ENCODE measurements at places on chromosomes 11 and 22.

- DNase-seq = peak; percentile 16
Measured at GRCh38 chr11:132202621-132203020, 832.2 kb downstream of the NTM start.

- DNase-seq = no peak
Measured at GRCh38 chr11:111450480-111451320, 61.5 kb downstream of the BTG4 start.

GRCh38 chr11:62435846-62436660, 17.2 kb downstream of the SCGB1A1 start:
- no peak for DNase-seq

- no peak for DNase-seq
Measured at GRCh38 chr11:25691959-25692358, 640.0 kb upstream of the ANO3 start.

GRCh38 chr11:94583866-94584500, 16.8 kb downstream of the PIWIL4 start:
- DNase-seq = no peak

DNA sequence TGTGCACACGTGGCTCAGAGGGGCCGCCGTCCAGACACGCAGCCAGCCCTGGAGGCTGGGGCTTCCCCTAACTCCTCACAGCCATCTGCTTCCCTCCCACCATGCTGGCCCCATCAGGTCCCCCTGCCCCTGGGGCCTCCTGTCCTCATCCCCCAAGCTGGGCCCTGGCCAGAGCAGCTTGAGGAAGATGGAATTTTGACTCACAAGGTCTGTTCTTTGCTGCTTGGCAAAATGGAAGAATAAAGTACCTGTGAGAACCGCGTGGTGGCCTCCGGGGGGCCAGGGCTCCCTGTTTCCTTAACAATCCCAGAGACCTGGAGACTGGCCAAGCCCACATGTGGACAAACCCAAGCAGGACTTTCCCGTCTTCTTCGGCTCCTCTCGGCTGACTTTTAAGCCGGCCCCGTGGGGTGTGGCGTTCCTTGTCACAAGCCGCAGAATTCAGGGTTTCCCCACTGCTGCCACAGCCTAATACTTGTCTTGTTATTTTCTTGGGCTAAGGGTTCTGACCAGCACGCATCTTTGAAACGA, 872.8 kb downstream of the BRD1 start:
- no peak for DNase-seq

DNA sequence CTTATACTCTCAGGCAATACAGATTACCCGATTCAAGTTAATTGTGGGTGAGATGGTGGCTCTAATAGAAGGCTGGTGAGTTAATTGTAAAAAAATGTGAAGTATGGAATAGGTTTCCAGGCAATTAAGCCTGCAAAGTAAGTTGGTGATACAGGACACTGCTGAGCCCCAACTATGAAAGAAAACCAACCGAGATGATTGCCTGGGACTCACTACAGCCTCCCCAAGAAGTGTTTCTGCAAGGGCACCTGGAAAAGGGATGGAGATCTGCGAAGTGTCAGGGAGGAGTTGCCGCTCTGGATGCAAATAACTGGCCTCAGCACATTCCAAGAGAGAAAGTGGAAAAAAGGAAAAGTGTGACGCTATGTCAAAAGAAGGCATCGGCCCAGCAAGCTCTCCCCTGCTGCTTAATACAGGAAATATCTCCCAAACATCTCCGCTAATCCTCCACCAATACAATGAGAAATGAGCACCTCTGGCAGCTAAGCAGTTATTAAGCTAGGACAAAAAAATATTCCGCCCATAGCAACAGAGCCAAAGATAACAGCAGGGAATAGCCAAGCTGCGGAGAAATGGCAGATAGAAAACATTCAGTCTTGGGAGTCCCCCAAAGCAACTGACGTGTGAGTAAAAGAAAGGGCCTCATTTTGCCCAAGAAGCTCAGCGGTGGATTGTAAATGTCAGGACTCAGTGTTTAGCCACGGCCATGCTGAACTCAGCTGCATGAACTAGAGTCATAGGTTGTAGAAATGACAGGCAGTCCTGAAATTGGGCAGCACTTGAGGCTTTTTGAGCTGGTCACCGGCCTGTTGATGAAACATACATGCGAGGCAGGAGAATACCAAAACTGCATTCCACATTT, 133.7 kb downstream of the SNX19 start:
- DNase-seq = peak; percentile 78

DNA sequence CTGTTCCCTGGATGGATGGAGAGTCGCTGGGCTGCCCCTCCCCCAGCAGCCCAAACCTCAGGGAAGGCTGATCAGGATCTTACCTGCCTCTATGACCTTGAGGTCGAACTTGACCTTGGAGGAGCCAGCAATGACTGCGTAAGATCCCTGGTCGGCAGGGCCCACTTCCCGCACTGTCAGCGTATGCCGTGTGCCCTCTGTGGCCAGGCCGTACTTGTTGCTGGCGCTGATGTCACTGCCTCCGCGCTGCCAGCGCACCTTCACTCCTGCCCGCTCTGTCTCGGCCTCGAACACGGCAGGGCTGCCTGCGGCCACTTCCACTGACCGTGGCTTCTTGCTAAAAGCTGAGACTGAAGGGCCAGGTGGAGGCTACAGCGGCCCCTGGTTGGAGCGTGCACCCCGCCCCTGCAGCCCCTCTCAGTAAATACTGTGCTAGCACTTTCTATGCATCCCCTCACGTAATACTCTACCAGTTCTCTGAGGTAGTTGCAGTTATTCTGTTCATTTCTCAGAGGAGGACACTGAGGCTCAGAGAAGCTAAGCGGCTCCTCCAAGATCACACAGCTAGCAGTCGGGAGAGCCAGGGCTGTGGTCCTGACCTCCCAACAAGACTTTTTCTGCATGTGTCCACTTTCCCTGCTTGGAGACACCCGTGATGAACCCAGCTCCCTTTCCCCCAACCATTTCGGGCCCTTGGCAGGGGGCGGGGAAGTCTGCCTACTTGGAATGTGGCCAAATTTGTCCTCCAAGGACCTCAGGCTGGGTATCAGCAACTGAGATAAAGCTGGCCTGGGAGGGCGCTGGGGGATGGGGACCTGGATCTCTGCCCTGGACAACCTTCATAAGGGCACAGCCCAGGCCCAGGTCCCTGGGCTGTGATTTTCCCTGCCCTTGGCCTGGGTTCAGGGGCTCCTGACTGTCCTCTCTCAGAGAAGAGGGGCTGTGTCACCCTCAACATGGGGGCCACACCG, 1.1 kb downstream of the MYBPC3 start:
- DNase-seq = no peak

DNA sequence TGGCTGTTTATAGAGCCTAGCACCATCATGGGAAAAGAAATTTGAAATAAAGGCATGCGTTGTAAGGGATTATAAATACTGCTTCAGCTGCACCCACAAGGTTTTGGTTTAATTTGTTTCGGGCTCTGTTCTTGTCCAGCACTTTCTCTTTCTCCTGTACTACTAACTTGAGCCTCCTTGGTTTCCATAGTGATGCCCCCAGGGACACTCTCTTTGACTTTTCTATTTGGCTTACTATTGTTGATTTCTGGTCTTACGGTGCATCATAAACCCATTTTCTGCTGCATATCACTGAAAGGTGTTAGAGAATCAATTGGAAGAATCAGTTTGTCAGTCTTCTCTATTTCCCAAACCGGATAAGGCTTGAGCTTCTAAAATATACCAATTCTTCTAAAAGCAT, 1674.3 kb upstream of the RAG2 start:
- no peak for DNase-seq

DNA sequence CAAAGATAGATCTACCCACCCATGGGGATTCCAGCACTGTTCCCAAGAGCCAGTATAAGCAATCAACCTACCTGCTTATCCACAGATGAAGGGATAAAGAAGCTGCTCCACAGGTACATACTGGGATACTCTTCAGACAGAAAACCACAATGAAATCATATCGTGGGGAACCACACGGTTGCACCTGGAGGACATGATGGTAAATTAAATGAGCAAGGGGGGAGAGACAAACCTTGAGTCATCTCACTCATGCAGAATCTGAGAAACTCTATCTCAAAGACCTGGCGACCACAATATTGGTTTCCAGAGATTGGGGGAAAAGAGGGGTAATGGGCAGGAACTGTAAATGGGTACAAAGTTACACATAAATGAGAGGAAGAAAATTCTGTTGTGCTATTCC, 14.5 kb downstream of the RGL4 start:
- DNase-seq = no peak

DNA sequence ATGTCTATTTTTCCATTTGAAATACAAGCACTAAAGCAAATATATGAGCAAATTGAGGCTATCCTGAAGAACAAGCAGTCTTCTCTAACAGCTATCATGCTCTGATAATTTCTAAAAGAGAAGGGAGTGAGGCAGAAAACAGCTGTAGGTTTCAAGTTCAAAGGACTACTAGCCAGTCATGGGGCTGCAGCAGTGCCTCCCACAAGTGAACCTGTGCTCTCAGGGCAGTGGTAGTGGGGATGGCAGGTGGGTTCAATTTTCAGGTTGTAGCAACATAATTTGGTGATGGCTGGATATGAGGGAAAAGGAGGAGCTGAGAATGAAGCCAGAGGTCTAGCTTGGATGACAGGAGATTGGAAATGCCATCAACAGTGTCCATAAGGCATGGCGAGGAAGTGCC, 93.5 kb upstream of the ARHGAP20 start:
- no peak for DNase-seq

DNA sequence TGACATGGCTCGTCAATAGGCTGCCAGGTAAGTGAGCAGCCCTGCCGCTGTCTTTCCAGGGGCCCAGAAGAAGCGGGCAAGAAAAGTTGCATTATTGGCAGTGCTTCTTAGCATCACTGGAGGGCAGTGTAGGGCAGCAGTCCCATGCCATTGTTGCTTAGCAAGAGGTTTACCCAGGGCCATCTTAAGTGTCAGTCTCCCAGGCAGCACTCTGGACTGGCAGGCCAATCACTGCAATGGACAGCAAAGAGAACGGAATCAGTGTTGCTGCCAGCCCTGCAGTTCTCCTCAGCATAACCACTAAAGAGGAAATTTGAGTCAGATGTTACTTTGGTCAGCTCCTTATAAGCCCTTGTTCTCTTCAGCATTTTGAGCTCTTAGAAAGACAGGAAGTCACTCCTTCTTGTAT, 13.4 kb upstream of the GRK2 start:
- no peak for DNase-seq

DNA sequence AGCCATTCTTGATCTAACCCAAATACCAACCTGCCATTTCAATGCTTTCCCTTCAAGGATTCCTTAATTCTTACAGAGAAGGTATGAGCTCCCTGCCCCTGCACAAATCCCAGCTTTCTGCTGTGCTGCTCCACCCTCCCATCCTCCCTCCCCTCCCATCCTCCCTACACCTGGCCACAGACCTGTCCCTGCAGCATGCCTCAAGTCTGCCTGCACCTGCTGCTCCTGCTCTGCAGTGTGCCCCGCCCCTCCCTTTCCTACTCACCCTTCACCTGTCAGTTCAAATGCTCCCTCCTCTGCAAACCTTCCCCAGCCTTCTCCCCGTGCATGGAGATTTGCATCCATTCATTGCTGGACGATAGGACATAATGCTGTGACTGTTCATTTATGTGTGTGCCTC, 139.9 kb upstream of the NARS2 start:
- DNase-seq = no peak

DNA sequence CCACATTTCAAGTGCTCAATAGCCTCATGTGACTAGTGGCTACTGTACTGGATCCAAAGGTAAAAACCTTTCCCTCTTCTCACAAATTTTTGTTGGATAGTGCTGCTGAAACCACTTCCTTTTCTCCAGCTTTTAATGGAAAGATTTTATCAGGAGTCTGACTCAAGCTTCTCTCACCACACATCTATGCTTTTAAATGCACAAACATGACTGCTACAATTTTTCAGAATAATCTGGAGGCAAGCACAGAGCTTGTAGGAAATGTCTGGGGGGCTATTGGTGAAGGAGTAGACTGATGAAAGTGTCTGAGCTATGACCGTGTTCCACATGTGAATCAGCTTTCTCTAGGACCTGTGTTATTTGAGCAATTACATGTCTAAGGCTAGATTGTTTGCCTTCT, 101.1 kb upstream of the FAT3 start:
- DNase-seq = peak; percentile 31

DNA sequence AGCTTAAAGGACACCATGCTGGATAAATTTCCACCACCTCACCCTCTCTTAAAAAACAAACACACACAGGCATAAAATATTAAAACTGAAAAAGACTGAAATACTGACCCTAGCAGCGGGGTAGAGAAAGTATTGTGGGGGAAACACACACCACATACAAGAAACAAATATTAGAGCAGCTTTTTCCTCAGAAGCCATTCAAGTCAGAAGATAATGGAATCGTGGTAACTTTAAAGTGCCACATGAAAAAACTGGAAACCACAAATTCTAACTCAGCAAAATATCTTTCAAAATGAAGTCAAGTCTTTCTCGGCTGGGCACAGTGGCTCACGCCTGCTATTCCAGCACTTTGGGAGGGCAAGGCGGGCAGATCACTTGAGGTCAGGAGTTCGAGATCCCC, 223.2 kb downstream of the DYNC2H1 start:
- no peak for DNase-seq

GRCh38 chr22:37141476-37141875, 8.2 kb downstream of the IL2RB start:
- no peak for DNase-seq

- no peak for DNase-seq
Measured at GRCh38 chr11:109138196-109138595, 283.8 kb upstream of the C11orf87 start.

- DNase-seq = no peak
Measured at GRCh38 chr22:36968249-36968964, 50.8 kb downstream of the TST start.

DNA sequence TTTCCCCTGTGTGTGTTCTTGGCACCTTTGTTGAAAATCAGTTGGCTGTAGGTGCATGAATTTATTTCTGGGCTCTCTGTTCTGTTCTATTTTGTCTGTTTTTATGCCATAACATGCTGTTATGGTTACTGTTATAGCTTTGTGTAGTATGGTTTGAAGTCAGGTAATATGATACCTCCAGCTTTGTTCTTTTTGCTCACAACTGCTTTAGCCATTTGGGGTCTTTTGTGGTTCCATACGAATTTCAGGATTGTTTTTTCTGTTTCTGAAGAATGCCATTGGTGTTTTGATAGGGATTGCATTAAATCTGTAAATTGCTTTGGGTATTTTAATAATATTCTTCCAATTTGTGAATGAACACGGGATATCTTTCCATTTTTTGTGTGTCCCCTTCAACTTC, 4.7 kb downstream of the PEX26 start:
- no peak for DNase-seq

DNA sequence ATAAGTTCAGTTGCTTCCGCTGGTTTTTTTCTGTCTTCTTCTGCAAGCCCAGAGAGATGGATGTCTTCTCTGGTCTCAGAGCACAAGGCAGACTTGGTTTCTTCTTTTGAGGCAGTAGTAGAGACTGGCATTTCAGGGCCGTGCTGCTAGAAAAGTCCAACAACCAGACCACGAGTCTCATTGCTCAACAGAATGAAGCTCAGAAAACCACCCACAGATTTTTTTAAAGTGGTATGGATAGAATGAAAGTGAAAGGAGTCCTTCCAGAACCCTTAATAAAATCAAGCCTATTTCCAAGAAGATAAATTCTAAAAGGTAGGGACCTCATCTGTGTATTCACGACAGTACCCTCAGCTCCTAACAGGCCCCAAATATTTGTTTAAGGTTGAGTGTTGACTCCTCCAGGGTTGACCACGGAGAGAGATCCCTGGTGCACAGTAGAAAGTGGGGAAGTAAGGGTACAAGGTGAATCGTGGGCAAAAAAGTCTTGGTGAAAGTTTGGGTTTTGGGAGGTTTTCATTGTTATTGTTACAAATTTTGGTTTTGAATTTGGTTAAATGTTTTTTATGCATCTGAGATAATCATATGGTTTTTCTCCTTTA, 43.6 kb upstream of the DDX6 start:
- DNase-seq = no peak

Data from astrocyte of the cerebellum (primary cell).